Stomach (tissue), 19 donors: ENCODE measurements at places on chromosomes 16 and 17. TPM values are rescaled to one million over a fixed set of nuclear protein-coding genes. Genes with fewer than 3 reads are reported as not detected.

TM4SF5 gene
- total RNA-seq, result not detected

- no peak for DNase-seq
These were observed 73.8 kb downstream of the SDR42E1 start for GRCh38 chr16:81937305-81938038.

TBC1D3L gene
- total RNA-seq, result 2.8 TPM

- DNase-seq, result no peak
These were observed 23.6 kb downstream of the ADAM11 start for GRCh38 chr17:44782326-44782850.

DNA sequence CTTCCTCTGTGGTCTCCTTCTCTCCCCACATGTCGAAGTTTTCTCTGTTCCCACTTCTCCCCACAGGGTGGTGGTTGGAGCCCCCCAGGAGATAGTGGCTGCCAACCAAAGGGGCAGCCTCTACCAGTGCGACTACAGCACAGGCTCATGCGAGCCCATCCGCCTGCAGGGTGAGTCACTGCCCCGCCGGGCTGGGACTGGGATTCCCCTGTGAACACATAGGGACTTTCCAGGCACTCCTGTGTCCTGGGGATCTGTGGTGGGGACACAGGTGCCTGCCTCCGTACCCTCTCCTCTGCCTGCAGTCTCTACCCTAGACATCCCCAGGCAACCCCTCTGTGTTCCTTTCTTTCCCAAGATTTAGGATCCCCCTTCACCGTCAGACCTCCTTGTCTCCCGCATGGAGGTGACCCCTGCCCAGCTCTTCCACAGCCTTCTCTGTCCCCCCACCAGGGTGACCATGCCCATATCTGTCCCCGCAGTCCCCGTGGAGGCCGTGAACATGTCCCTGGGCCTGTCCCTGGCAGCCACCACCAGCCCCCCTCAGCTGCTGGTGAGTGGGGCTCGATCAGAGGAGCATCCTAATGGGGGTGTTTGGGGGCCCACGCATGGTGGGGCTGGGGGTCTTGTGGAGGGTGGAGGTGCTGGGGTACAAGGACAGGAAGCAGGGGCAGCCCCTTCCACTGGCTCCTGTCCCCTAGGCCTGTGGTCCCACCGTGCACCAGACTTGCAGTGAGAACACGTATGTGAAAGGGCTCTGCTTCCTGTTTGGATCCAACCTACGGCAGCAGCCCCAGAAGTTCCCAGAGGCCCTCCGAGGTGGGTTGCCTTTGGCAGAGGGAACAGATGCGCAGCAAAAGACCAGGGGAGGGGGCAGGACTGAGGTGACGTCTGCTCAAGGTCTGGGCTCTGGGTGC, 5.8 kb downstream of the ITGAM start:
- peak; percentile 30 for DNase-seq

GRCh38 chr16:69116256-69116875, 10.9 kb downstream of the HAS3 start:
- DNase-seq, result no peak

- DNase-seq, result no peak
These were observed 15.8 kb upstream of the BRIP1 start for GRCh38 chr17:61878984-61879612.

PTX4 gene
- total RNA-seq, result not detected

- DNase-seq, result peak; percentile 83
These were observed 141.9 kb upstream of the SDK2 start for GRCh38 chr17:73785958-73786743.

DNA sequence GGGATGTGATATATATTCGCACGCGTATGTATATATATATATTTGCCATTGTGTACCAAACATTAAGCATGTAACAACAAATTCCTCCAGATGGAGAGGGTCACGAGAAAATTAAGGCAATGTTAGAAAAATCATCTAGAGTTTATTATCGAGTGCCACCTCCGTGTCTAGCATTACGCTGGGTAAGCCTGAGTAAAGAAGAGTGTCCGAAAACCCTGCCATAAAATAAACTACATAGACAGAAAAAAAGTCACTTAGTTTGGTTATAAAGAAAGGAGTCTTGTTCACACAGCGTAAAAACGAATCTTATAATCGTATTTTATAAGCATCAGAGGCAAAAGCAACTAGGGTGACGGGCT, 644 bp upstream of the RHOT1 start:
- no peak for DNase-seq

DNA sequence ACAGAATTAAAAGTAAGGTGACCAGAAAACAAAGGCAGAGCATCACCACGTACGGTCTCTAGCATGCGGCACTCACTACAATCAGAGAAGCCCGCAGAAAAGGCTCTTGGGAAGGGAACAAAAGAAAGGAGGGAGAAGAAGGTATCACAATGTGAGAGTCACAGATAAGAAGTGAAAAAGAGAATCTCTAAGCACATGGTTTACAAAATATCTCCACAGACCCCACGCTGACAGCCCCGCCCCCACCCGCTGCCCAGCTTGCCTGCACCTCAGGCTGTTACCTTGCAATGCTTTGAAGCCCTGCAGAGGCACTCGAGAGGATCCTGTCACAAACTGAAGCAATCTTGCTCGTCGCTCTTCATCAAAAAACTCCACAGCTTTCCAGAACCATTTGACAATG, 40.5 kb downstream of the CEP95 start:
- no peak for DNase-seq

- DNase-seq, result peak; percentile 67
These were observed 2.8 kb upstream of the XAF1 start for GRCh38 chr17:6753006-6753445.

ACE gene
- total RNA-seq, result 232 TPM

- DNase-seq, result no peak
These were observed 53.9 kb upstream of the ERN1 start for GRCh38 chr17:64183815-64184214.

ZSCAN10 gene
- total RNA-seq, result not detected

- DNase-seq, result no peak
These were observed 52.6 kb downstream of the MAP2K6 start for GRCh38 chr17:69466905-69467667.

DNA sequence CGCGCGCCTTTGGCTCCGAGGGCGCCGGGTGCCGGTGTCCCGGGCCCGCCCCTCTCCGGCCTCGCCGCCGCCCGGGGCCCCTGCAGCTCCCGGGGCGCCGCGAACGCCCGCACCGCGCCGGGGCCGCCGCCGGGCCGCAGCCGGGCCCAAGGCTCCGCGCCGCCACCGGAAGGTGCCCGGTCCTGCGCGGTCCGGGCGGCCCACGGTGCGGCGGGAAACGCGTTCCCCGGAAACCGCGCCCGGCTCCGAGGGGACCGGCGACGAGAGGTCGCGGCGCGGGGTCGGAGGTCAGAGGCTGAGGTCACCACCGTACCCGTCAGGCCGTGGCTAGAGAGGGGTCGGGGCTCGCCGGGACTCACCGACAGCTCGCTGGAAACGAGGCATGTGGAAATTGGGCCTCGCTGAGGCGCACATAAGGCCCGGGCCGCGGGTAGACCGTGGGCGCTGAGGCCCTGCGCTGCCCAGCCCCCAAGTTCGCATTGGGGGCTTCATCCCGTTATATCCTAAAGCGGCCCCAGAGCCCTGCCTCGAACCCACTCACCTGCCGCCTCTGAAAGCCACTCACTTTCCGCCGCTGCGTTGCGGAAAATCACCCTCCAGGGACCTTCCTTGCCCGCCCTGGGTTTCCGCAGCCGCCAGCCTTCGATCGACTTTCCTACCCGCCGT, at the start of gene DUS1L:
Gene DUS1L (minus strand): TSS at position 167 of the 666 bp plus-strand sequence. CDS start 745 bp downstream, outside the sequence.
- peak; percentile 81 for DNase-seq

DNA sequence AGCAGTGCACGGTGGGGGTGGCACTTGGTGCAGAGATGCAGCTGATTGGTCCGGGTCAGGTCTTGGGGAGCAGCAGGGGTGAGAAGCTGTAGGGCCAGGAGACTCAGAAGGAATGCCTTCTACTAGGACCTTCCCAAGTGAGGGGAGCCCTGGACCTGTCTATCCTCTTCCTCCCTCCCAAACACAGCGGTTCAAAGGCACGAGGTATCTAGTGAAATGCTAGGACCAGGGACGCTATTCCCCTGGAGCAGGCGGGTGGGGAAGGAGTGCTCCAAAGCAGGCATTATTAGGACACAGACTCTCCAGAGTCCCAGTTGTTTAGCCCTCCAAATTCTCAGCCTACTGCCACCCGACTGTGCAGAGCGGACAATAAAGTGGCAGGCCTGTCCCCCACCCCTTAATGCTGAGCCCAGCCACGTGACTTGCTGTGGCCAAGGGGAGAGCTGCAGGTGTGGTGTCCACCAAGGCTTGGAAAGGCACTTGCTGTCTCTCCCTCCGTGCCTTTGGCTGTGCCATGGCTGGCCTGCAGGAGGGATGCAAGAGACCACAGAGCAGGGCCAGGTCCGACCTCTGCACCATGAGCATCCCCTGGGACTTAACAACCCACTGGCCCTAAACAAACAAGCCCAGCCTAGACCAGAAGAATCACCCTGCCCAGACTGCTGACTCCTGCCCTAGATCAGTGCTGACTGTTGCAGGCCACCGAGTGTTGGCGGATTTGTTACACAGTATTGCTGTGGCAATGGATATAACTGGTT, 97.2 kb downstream of the TBC1D16 start:
- no peak for DNase-seq

- DNase-seq, result peak; percentile 54
These were observed 13.9 kb downstream of the KDM8 start for GRCh38 chr16:27217256-27217655.

GRCh38 chr16:3952737-3953131, 72.2 kb upstream of the CREBBP start:
- DNase-seq, result no peak

GRCh38 chr16:72649254-72649944, 398.5 kb downstream of the ZFHX3 start:
- no peak for DNase-seq

USP43 gene
- total RNA-seq, result 10.3 TPM

ELMO3 gene
- 57.2 TPM for total RNA-seq

- peak; percentile 15 for DNase-seq
These were observed 31.8 kb downstream of the CEP95 start for GRCh38 chr17:64538508-64539130.

GRCh38 chr16:17802571-17802970, 331.8 kb upstream of the XYLT1 start:
- DNase-seq, result no peak

TNFRSF13B gene
- total RNA-seq, result not detected

DNA sequence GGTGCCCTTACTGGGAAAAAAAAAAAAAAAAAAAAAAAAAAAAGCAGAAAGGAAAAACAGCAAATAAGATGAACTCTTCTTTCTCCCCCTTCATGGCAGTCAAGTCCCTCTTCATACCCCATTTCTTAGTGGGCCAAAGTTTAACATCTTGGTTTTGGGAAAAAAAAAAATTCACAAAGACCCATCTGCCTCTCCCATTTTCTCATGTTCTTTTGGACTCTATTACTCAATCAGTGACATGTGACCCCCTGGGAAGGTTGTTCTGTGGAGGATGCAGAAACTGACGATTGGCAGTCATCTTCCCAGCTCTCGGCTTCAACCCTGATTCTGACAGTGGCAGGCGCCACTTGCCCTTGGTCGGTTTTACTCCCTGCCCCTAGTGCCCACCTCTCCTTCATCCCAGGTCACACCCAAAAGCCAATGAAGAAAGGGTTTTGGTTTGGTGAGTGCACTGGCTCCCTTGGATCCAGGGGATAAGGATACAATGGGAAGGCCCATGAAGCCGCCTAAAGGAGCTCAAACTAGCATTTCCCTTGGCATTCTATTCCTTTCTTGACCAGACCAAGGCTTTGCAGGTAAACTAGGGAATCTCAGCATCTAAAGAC, 60.7 kb upstream of the TBX2 start:
- DNase-seq, result no peak

DNA sequence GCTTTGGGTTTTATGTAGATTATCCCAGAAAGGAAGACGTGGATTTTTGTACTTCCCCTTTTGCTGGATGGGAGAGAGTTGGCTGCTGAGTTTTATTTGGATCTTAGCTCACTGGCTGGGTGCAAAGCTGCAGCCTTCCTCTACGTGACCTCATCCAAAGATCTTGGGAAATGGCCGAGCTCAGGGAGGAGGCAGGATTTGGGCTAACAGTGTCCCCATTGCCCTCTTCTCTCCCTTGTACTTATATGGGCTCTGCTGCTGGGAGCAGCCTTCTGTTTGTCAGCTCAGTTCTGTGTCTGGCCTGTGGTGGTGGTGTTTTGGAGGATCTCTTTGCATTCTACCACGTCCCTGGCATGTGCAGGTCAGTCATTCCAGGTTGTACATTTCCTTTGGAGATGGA, 2.0 kb downstream of the AOC3 start:
- peak; percentile 47 for DNase-seq

DNA sequence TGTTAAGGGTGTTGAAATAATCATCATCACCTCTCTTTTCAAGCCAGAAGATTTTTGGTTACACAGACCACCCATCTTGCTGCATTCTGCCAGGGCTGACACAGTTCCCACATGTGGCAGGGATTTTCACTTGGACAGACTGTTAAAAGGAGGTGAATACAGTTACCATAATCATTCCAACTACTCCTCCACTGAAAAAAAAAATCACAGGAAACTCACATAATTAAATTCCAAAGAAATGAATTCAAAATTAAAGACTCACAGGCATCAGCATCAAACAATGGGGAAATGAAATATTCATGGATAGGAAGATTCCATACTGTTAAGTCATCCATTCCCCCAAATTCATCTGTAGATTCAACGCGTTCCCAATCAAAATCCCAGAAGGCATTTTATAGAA, 209.4 kb downstream of the MRTFB start:
- no peak for DNase-seq

DNA sequence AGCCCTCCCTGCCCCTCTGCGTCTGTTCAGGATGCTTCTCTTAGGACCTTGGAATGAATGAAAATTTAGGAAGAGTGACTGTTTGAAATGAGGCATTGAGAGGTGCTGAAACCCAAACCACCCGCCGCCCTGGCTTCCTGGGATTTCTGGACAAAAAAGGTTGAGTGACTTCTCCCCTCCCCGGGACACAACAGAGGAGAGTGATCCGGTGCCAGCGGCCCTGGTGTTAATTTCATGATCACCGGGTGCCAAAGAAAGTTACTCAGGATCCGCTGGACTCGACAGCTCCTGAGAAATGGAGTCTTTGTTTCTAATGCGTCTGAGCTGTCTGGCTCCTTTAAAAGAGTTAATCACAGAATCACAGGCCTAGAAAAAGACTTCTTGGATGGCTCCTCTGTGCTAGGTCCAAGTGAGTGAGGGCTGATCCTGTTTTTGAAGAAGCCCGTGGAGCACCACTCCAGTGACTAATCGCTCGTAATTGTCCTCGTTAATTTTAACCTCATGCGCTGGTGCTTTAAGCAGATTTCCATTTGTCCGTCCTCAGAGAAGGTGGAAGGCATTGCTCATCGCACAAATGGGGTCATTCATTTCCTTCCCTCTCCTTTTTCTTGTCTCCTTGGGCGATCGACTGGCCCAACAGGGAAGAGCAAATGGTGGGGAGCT, 144.4 kb upstream of the ZFHX3 start:
- no peak for DNase-seq

DNA sequence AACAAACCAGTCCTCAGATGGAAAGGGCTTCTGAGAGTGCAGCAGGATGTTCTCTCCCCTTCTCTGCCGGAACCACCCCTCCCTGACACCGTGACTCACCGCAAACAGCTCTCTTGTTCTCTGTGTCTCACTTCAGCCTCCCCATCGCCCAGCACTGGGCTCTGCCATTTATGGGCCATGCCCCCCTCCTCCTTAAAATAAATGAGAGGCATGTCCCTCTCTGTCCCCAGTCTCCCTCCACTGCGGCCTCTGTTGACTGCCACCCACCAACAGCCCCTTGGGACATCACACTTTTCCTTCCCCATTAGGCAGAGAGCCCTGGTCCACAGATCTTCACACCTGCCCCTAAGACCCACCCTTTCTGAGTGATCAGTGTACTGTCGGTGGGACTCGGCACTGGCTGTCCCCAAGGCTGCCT, 6.3 kb downstream of the CCDC102A start:
- no peak for DNase-seq

NLGN2 gene
- 19.1 TPM for total RNA-seq

- no peak for DNase-seq
These were observed 149.2 kb upstream of the ASIC2 start for GRCh38 chr17:33442320-33442719.

GRCh38 chr17:35731239-35731916, at the start of gene RASL10B:
TSS of gene RASL10B (plus strand) at chr17:35731639. CDS start at chr17:35735185, 3,546 bp downstream.
- DNase-seq, result peak; percentile 84
